Fibroblast of mammary gland (primary cell): ENCODE measurements at places on chromosomes 13 and 19.

- peak; percentile 77 for DNase-seq
Observed at GRCh38 chr19:2478756-2479555, 3.0 kb downstream of the GADD45B start.

DNA sequence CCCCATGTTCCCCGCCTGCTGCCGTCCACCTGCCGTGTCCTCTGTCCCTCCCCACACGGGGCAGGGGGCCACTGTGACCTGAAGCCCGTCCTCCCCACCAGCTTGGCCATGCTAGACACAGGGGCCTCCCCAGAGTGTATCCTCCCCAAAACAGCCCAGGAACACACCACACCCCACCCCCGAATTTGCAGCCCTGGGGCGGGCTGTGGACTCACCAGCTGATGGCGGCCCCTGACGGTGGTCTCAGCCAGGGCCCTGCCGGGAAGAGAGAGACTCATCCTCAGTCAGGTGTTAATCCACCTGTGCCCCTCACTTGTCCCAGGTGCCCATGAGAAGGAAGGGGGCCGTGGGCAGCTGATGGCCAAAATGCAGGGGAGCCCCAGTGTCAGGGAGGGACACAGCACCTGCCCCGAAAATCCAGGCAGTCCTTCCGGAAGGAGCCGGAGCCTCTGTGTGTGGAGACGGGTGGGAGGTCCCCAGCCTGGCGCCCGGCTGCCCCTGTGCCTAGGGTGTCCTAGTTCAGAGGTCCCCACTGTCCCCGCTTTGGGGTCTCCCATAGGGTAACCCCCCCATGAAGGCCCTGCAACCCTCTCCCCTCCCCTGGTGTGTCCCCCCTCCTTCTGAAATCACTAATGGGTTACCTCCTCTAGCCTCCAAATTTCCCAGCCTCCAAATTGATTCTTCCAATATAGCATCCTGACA, 39.3 kb upstream of the TCF3 start:
- no peak for DNase-seq

DNA sequence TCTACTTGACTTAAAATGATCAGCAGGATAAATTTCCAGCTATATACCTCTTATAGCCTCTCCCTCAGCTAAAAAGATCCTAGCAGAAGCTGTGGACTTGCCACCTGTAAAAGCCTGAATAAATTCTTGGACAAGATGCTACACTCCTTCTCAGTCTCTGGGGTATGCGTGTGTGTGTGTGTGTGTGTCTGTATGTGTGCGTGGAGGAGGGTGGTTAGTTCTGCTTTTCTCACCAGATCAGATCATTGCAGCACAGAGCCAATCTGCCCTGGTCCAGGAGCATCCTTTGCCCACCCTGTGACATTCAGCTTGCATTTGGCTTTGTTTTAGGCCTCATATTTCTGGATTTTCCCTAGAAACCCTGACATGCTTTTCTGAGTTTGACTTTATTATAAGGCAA, 438.3 kb downstream of the RFC3 start:
- DNase-seq = no peak

GRCh38 chr13:40586886-40587565, 79.4 kb downstream of the FOXO1 start:
- peak; percentile 25 for DNase-seq

GRCh38 chr13:43664700-43665191, 122.0 kb downstream of the ENOX1 start:
- DNase-seq = peak; percentile 75

GRCh38 chr13:99353836-99354235, 46.6 kb upstream of the GPR183 start:
- DNase-seq = no peak

DNA sequence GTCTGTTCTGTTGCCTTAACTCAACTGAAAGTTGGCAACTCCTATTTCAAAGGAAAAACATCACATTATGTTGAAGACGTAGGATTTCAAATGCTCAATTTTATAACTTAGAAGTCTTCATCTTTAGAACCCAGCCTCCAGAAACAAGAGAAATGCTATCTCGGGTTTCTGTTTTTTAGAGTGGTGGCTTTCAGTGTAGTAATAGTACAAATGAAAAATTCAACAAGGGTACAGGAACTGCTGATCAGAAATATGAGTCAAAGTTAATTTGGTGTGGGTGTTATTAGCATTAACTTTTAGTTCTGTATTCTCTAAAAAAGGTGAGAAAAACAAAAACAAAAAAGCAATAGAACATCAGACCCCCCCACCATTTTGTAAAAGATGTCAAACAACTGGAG, 56.6 kb upstream of the FLT1 start:
- no peak for DNase-seq

GRCh38 chr13:59890054-59890453, 273.7 kb downstream of the DIAPH3 start:
- DNase-seq = peak; percentile 11

DNA sequence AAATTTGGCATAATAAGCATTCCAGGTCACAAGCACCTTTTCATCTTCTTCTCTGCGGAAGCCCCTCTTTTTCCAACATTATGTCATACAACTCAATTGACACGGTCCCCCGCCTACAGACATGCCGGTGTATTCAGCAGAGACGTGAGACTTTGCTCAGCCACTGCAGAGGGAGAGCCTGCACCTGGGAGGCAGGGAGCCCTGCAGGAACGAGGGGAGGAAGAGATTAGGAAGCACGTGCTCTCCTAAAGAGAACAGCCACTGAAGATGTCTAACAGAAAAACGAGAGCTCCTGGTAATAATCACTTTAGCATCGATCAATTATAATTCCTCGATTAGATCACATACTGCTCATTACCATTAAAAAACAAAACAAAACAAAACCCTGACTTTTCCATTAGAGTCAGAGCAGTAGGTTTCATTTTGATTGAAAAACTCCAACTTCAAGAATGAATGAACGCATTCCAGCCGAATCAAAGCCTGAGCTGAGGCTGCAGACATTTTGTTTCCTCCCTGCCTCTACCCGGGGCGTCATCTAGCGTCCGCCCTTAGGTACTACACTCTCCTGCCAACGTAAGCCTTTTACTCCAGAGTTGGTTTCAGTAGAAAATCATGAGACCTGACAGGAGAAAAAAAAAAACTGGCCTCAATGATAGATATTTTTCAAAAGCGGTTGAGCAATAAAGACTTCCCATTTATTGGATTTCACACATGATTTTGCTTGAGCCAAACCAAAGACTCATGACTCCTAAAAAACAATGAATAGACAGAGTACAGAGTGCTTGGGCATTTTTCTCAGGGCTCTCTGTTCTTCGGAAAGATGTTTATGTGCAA, 194.5 kb downstream of the KATNAL1 start:
- DNase-seq = peak; percentile 93

- no peak for DNase-seq
Observed at GRCh38 chr19:40213882-40214570, 4.2 kb downstream of the TTC9B start.

DNA sequence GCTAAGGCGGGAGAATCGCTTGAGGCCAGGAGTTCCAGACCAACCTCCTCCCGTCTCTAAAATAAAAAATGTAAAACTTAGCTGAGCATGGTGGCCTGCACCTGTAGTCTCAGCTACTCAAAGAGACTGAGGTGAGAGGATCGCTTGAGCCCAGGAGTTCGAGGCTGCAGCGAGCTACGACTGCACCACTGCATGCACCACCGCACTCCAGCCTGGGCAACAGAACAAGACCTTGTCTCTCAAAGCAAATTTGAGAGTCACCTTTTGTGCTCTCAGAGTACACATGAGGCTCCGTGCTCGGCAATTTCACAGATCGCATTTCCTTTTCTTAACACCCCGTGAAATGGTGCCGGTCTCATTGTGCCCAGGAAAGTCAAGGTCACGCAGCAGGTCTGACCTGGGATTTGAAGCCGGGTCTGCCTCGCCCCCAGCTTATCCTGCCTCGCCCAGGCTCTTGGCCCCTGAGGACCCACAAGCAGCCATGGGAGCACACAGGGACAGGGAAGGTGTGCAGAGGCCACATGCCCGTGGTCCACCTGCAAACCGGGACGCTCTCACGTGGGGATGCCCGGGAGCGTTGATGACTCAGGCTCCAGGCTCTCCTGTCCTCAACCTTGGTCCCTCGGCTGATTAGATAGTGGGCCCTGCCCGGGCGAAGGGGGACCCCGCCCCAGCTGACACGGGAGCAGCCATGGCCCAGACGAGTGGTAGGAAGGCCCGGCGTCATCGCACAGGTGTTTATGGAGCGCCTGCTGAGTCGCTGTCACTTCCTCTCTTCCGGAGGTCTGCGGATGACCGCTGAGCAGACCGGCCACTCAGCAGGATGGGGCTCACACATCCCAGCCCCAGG, 1.1 kb upstream of the SMIM24 start:
- DNase-seq = no peak

GRCh38 chr19:50500753-50501151, 10.2 kb downstream of the JOSD2 start:
- DNase-seq = no peak

DNA sequence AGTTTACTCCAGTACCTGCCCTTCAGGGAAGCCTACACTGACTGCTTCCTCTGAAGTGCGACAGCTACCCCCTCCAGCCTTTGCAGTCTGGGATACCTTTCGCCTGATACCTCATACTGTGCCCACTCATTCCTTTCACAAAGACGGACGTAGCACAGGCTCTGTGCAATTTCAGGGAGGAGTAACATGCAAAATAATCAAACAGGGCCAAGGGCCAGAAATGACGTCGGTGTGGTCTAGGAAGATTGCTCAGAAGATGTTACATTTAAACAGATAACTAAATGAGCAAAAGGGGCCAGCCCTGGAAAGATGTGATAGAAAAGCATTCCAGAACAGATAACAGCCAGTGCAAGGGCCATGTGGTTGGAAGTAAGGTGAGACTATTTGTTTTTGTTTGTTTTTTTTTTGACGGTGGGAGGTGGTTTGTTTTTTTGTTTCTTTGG, 6.6 kb upstream of the DDX39A start:
- DNase-seq = peak; percentile 85

DNA sequence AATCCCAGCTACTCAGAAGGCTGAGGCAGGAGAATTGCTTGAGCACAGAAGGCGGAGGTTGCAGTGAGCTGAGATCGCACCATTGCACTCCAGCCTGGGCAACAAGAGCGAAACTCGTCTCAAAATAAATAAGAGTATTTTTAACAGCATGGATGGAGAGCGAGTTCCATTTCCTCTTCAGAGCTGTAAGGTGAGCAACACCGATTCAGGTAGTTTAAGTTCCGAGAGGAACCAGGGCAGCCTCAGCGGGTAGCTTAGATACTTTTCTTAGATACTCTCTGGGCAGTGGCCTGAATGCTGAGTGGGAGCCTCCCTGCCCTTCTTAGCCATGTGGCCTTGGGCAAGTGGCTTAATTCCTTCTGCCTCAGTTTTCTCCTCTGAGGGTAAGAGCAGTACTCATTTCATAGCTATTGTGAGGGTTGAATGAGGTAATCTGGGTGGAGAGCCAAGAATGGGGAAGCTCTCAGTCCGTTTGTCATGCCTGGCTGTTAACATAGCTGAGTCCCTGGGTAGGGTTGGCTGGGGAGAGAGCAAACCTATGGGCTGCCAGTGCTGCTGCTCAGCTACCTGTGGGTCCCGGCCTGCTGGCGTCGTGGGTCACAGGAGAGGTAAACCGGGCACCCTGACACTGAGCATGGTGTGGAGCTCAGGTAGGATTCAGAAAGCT, 4.1 kb downstream of the ATP11A start:
- DNase-seq = peak; percentile 83

- DNase-seq = no peak
Observed at GRCh38 chr19:13576726-13577125, 70.4 kb upstream of the CACNA1A start.

- no peak for DNase-seq
Observed at GRCh38 chr13:90613076-90613795, 734.3 kb upstream of the MIR17HG start.
